ENCODE measurements at places on chromosomes 12 and 14.
A peak's percentile ranks its signal among the peaks of the same experiment; 100 is the strongest.

DNA sequence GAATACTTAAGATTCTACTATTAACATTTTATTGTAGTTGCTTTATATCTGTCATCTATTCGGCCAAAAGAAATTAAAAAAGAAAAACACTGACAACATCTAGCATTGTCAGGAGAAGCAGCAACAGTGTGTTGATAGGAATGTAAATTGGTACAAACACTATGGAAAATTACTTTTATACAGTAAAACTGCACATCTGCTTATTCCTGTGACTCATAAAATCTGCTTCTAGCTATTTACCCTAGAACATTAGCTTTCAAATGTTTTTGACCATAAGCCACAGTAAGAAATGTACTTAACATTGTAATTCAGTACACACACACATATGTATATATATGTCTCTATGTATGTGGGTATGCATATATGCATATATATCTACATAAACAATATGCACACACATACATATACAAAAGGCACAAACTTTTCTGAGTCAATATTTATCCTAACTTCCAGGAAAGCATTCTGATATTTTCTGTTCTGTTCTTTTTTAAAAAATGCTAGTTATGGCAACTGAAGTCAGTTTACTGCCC, 278.9 kb upstream of the GARIN2 start:
- no peak for ATAC-seq

GRCh38 chr12:25644979-25645378, 91.9 kb upstream of the LMNTD1 start:
- no peak for ATAC-seq

DNA sequence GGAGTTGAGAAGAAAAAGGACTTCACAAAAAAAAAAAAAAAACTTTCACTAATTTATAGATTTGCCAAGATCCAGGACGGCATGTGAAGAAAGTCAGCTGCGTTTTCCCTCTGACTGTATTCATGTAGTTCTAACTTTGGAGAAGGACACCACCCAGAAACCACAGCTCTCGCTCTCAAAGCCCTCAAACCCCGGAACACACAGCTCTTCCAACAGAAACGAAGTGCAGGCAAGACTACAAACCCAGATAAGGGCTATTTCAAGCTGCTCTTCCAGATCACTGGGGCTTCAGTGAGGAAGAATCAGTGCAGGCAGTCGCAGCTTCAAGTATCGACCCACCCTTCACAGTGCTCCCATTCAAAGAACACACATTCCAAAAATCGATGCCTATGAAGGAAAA, 13.2 kb downstream of the KCNH5 start:
- no peak for ATAC-seq

GRCh38 chr12:6646276-6647082, 753 bp downstream of the ACRBP start:
- no peak for ATAC-seq

DNA sequence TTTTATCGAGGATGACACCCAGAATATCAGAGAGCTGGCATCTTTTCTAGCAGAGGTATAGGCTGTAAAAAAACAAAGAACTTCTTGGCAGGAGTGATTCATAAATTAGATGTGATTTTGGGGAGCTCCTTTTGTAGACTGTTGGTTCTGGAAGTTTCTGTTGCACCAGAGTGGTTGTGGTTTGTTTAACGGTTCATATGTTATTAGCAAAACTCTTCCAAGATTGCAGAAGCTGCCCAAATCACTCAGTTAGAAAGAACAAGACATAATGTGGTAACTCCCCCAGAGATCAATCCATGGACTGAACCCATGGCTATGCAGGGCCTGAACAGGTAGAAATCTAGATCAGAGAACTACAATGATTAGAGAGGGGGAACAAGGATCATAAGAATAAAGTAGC, 6.7 kb upstream of the RNASE10 start:
- no peak for ATAC-seq

DNA sequence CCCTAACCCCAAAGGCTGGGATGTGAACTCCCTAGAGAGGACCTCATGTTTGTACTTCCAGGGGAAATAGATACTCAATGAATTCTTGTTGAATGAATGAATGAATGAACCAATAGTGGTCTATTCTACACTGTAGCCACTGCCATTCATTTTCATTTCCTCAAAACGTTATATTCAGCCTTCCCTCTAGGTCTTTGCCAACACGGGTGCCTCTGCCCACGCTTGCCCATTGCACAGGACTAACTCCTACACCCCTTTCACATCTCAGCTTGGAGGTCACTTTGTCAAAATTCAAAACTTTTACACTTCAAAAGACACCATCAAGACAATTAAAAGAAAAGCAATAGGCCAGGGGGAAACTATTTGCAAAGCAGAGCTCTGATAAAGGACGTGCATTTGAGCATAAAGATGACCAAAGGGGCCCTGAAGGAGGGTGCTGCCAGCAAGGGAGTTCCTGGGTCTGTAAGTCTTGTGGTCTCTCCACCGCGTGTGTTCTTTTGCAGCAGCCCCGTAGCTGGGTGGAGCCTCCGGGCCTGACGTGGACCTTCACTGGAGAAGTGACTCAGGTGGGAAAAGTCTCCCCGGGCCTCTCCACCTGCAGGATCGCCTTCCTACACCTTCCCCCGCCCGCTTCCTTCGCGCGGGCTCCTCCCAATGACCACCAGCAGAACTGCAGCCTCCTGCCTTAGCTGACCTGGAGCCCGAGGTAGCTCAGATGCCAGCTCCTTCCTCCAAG, 31.5 kb downstream of the TMEM63C start:
- ATAC-seq: peak; percentile 53

- no peak for ATAC-seq
Observed at GRCh38 chr12:94047781-94048567, 100.4 kb upstream of the PLXNC1 start.

- ATAC-seq: no peak
Observed at GRCh38 chr14:55654243-55654642, 74.2 kb downstream of the KTN1 start.

DNA sequence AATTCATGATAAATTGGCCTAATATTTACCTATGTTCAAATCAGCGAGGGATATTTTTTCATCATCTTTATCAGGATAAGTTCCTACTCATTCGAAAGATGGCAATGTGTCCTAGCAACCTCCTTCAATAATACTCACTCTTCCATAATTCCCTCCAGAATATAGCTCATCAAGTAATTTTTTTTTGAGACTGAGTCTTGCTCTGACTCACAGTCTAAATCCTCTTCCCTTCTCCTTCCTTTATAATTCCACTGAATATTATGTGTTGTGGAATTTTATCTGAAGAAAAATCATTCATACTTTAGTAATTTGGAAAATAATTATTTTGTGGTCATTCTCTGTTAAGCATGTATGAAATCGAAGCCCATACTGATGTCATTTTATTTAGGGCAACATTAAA, 663.8 kb downstream of the FLRT2 start:
- no peak for ATAC-seq
